ENCODE measurements at places on chromosomes 11 and 22.

- H3K4me3 ChIP-seq = no peak overlapping the region
- H3K36me3 ChIP-seq = no peaks in the 10 kb centered on the region
- no peaks in the 10 kb centered on the region for H3K4me1 ChIP-seq
- H3K27me3 ChIP-seq = no peaks in the 10 kb centered on the region
- H3K27ac ChIP-seq = no peak overlapping the region
Measured at GRCh38 chr11:71119656-71120269, 132.6 kb downstream of the SHANK2 start.

- H3K4me1 ChIP-seq = no peaks in the 10 kb centered on the region
- no peak overlapping the region for H3K27ac ChIP-seq
- no peak overlapping the region for H3K4me3 ChIP-seq
- DNase-seq = no peak
- no peaks in the 10 kb centered on the region for H3K36me3 ChIP-seq
Measured at GRCh38 chr11:107669893-107670601, 41.8 kb downstream of the SLN start.

- no peak overlapping the region for H3K4me3 ChIP-seq
- no peak for DNase-seq
- no peaks in the 10 kb centered on the region for H3K27me3 ChIP-seq
- peaks cover 34% of the 10 kb centered on the region for H3K4me1 ChIP-seq
Measured at GRCh38 chr11:128291835-128292234, 295.5 kb downstream of the ETS1 start.

DNA sequence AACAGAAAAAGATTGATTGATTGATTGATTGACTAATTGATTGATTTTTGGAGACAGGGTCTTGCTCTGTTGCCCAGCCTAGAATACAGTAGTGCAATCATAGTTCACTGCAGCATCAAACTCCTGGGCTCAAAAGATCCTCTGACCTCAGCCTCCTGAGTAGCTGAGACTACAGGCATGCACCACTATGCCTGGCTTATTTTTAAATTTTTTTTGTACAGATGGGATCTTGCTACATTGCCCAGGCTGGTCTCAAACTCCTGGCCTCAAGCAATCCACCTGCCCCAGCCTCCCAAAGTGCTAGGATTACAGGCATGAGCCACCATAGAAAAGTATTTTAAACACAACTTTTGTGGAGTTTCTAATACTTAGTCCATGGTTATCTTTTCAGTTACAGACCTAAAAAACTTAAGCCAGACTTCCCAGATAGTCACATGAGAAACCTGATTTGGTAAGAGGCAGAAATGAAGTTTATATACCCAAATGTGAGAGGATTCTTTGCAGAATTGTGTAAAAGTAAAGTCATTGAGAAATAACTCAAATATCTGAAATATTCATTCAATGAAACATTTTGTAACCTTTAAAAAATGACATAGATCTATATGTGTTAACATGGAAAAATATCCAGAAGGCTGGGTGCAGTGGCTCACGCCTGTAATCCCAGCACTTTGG lies 186.5 kb downstream of the SWAP70 start:
- H3K36me3 ChIP-seq = peaks cover 38% of the 10 kb centered on the region
- H3K4me1 ChIP-seq = no peaks in the 10 kb centered on the region
- no peak overlapping the region for H3K27ac ChIP-seq
- H3K27me3 ChIP-seq = no peaks in the 10 kb centered on the region
- no peak overlapping the region for H3K4me3 ChIP-seq

DNA sequence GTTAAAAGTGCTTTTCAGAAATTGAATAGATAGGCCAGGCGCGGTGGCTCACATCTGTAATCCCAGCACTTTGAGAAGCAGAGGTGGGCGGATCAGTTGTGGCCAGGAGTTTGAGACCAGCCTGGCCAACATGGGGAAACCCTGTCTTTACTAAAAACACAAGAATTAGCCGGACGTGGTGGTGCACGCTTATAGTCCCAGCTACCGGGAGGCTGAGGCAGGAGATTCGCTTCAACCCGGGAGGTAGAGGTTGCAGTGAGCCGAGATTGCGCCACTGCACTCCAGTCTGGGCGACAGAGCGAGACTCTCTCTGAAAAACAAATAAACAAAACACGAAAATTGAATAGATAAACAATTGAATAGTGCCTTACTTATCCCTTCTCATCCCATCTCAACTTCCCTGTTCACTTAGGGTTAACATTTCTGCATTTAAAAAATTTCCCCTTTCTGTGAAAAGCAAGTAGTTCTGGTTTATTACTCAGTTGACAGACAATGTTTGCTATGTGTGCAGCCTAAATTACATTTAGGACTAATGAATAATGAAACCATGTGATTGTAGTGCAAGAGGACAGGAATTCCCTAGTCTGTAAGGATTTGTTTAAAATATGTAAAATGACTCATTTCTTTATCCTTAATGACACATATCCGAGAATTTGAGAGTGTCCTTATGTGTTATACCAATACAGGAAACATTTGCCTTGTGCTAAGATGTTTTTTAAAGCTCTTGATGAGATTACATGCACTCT lies 6.0 kb downstream of the RNF169 start:
- no peaks in the 10 kb centered on the region for H3K27me3 ChIP-seq
- H3K36me3 ChIP-seq = no peaks in the 10 kb centered on the region
- peaks cover 6% of the 10 kb centered on the region for H3K4me1 ChIP-seq
- no peak for DNase-seq

DNA sequence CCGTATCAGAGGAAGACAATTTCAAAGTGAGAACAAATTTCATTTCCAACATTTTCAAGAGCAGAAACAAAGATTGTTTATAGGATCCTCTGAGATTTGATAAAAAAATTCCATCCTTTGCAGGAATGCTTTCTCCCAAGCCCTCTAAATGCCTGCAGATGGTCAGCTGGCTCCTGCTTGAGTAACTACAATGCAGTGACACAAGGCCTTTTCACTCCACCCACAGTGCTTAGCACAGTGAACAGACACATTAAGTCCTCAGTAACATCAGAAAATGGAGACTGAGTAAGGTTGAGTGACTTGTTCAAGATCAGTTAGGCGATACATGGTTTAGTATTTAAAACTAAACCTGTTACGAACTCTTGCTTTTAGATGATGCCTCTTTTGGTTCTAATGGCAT lies 527.1 kb upstream of the CCDC90B start:
- no peak overlapping the region for H3K4me3 ChIP-seq
- H3K36me3 ChIP-seq = no peaks in the 10 kb centered on the region
- H3K27me3 ChIP-seq = no peaks in the 10 kb centered on the region

DNA sequence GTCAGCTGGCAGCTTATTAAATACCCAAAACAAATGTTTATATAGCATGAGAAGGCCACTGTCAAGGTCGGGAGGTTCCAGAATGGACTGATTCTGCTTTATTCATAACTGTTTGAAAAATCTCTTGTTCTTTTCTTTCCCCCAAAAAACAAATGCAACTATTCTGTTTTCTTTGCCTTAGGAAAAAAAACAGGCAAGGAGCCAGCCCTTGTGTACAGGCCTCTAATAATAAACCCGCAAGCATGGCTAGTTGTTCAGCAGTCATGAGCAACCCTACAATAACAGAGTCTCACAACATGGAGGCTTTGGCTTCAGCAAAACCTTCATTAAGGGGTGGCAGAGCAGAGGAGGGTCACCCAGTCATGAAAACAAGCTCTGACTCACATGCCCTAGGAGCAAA lies 191.7 kb downstream of the KIRREL3 start:
- no peaks in the 10 kb centered on the region for H3K36me3 ChIP-seq
- no peak for DNase-seq
- H3K27ac ChIP-seq = no peak overlapping the region

DNA sequence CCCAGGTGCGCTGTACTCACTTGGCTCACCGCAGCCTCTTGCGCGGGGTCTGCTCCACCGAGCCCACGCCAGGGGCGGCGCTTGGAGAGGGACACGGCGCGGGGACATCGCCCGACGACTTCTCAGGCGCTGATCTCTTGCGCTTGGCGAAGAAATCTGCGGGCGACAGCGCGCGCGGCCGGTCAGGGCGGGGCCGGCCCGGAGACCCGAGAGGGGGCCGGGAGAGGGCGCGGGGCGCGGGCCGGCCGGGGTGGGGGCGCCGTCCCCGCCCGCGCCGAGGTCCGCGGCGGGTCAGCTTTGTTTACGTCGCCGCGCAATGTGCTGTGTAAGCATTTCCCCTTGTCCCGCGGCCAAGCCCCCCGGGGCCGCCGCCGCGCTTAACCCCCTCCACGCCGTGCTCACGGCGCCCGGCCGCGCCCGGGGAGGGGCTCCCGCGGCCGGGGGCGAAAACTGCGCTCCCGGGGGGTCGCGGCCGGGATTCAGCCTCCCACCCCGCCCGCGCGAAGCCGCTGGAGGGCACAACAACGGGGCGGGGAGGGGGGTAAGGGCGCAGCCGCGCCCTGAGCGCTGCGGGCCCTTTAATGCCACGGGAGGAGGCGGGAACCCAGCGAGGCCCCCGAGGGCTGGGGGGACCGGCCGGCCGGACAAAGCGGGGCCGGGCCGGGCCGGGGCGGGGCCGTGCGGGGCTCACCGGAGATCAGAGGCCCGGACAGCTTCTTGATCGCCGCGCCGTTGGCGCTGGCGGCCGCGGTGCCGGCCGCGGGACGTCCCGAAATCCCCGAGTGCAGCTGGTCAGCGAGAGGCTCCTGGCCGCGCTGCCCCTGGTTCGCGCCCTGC lies 1.4 kb downstream of the CDKN1C start:
- DNase-seq = no peak
- H3K27me3 ChIP-seq = no peaks in the 10 kb centered on the region
- H3K36me3 ChIP-seq = peaks cover 5% of the 10 kb centered on the region
- H3K4me3 ChIP-seq = peak overlapping the region; percentile 89
- H3K27ac ChIP-seq = peak overlapping the region; percentile 71

GRCh38 chr11:20443596-20443995 lies 56.1 kb downstream of the PRMT3 start:
- no peak overlapping the region for H3K27ac ChIP-seq
- no peak for DNase-seq
- no peak overlapping the region for H3K4me3 ChIP-seq
- H3K27me3 ChIP-seq = no peaks in the 10 kb centered on the region

DNA sequence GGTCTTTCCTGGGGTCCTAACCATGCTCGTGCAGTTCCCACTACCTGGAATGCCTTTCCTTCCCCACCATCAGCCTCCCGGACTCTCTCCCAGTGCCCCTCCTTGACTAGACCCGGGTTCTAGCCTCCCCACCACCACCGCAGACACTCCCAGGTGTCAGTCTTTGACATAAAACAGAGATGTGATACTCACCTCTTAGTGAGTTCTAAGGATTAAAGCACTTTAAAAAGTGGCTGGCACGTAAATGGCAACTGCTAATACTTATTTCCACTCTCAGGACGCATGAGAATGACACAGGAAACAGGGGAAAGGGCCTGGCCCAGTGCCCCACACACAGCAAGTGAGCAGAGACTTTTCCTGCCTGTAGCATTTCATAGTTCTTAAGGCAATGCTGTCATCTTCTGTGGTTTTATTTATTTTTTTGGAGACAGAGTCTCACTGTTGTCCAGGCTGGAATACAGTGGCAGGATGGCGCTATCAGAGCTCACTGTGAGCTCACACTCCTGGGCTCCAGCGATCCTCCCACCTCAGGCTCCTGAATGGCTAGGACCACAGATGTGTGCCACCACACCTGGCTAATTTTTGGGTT lies 1.9 kb upstream of the SLC25A45 start:
- H3K27ac ChIP-seq = peak overlapping the region; percentile 97
- peaks cover 47% of the 10 kb centered on the region for H3K4me1 ChIP-seq
- no peak for DNase-seq
- no peak overlapping the region for H3K4me3 ChIP-seq
- H3K36me3 ChIP-seq = no peaks in the 10 kb centered on the region

GRCh38 chr11:86440843-86441242 lies 66.2 kb downstream of the CCDC81 start:
- H3K4me1 ChIP-seq = no peaks in the 10 kb centered on the region
- H3K4me3 ChIP-seq = no peak overlapping the region
- H3K27ac ChIP-seq = peak overlapping the region; percentile 56
- H3K27me3 ChIP-seq = no peaks in the 10 kb centered on the region
- no peak for DNase-seq

GRCh38 chr11:567629-568292 lies 7.0 kb downstream of the RASSF7 start:
- peak overlapping the region; percentile 77 for H3K27ac ChIP-seq
- H3K27me3 ChIP-seq = no peaks in the 10 kb centered on the region
- no peak for DNase-seq
- H3K4me3 ChIP-seq = peak overlapping the region; percentile 72
- peaks cover 4% of the 10 kb centered on the region for H3K4me1 ChIP-seq
- H3K36me3 ChIP-seq = no peaks in the 10 kb centered on the region

DNA sequence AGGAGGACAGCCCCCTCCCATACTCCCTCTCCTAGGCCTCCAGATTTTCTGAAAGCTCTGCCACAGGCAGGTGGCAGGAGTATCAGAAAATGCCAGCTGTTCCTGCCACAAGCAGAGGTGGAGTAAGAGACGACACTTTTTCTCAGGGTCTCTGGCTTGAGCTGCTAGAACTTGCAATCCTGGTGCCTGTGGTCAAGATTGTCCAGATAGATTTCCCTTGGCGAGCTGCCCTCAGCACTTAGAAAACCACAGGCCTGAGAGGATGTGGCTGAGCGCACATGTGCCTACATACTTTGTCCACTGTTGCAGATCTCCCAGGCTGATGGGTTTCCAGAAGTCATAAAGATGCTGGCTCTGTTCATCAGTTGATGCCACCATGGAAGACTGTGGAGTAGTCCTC lies 65.7 kb upstream of the NAV2 start:
- no peaks in the 10 kb centered on the region for H3K27me3 ChIP-seq
- no peak overlapping the region for H3K27ac ChIP-seq
- H3K36me3 ChIP-seq = no peaks in the 10 kb centered on the region
- H3K4me1 ChIP-seq = peaks cover 2% of the 10 kb centered on the region

DNA sequence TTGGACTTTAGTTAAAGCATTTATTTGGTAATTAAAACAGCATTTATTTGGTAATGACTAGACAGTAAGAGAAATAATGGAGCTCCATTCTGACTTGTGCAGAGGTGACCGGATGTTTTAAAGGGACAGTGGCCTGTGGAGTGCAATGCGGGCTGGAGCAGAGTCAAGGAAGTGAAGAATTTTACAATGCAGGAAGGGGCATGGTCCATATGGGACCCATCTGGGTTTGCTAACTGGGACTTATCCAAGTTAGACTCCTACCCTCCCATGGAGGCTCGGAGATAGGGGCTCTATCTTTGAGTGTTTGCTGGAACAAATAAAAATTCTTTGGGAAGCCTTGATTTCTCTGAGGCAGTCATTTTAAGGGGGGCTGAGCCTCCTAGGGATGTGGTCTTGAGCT lies 59.9 kb upstream of the MYO18B start:
- no peak overlapping the region for H3K4me3 ChIP-seq
- no peak for DNase-seq
- H3K27ac ChIP-seq = no peak overlapping the region
- no peaks in the 10 kb centered on the region for H3K4me1 ChIP-seq
- no peaks in the 10 kb centered on the region for H3K36me3 ChIP-seq

- H3K4me3 ChIP-seq = no peak overlapping the region
- H3K36me3 ChIP-seq = peaks cover 18% of the 10 kb centered on the region
- no peaks in the 10 kb centered on the region for H3K27me3 ChIP-seq
- H3K27ac ChIP-seq = peak overlapping the region; percentile 36
Measured at GRCh38 chr11:19953909-19954308, 206.4 kb downstream of the DBX1 start.
